Naive thymus-derived CD8-positive, alpha-beta T cell (primary cell): ENCODE measurements at places on chromosomes 11 and 22. TPM values are rescaled to one million over a fixed set of nuclear protein-coding genes. Genes with fewer than 3 reads are reported as not detected.

DNA sequence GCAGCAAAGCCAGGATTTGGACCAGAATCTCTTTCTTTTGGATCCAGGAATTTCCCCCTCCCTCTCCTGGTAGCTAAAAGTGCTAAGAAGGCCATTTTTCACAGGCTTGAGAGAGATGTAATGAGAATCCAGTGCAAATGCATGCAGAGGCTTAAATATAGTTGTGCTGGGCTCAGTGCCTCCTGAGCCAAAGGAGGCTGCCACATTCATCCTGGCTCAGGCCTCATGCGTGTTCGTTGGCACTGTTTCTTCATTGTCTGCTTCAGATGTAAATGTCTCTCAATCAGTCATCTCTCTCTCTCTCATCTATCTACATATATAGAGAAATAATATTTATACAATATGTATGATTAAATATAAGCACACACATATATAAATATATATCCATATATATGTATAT is 83.6 kb downstream of the INSC start:
- DNase-seq: no peak

- no peak for DNase-seq
Measured at GRCh38 chr22:46196278-46196677, 46.0 kb downstream of the PPARA start.

The VWA5A gene
- total RNA-seq: 7.9 TPM

DNA sequence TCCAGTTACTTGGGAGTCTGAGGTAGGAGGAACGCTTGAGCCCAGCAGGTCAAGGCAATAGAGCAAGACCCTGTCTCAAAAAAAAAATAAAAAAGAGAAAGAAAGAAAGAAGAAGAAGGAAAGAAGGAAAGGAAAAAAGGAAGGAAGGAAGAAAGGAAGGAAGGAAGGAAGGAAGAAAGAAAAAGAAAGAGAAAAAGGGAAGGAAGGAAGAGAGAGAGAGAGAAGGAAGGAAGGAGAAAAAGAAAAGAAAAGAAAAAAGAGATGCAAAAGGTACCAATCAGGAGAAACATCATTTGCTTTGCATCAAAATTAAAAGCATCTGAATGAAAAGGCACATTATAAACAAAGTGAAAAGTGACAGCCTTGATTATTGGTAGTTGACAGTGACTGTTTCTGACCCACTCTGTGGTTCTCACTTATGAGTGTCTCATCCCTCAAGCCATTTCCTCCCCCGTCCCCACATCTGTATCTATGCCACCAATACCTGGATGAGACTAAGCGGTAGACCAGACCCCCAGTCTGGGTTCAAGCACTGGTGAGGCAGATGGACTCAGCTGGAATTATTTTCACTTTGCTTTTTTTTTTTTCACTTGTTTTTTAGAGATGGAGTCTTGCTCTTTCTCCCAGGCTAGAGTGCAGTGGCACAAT is 33.0 kb upstream of the XBP1 start:
- DNase-seq: no peak

GRCh38 chr11:2265854-2266585 is 4.4 kb downstream of the ASCL2 start:
- no peak for DNase-seq

GRCh38 chr11:36432093-36432469 is 78.0 kb downstream of the TRAF6 start:
- no peak for DNase-seq

GRCh38 chr11:8356216-8356615 is 92.5 kb upstream of the LMO1 start:
- no peak for DNase-seq

GRCh38 chr11:62889484-62890437 is 9.1 kb downstream of the SLC3A2 start:
- DNase-seq: no peak

- peak; percentile 4 for DNase-seq
Measured at GRCh38 chr22:40855979-40856512, 393 bp downstream of the ST13 start.

The GALR3 gene
- total RNA-seq: not detected

GRCh38 chr11:70490208-70490607 is 91.9 kb downstream of the CTTN start:
- no peak for DNase-seq

The NFAM1 gene
- 0.25 TPM for total RNA-seq

The PRR5 gene
- 85.3 TPM for total RNA-seq

DNA sequence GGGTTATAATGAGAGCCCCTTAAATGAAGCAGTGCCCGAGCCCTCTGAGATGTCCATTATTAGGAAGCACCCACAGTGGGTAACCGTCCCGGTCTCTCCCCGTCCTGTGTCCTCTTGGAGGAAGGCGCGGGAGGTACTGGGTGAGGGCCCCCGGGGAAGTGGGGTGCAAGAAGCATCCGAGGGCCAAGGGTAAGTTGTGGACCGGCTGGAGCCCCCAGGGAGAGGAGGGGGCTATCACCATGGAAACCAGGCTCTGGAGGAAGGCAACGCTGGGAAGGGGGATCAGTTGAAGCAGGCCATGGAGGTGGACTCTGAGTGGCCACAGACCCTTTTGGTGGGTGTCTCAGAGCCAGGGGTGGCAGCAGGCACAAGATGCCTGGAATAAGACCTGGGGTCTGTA is 173.6 kb downstream of the ST3GAL4 start:
- DNase-seq: no peak

The RIMBP3B gene
- total RNA-seq: 2.4 TPM

The TCP11L1 gene
- 17.5 TPM for total RNA-seq

DNA sequence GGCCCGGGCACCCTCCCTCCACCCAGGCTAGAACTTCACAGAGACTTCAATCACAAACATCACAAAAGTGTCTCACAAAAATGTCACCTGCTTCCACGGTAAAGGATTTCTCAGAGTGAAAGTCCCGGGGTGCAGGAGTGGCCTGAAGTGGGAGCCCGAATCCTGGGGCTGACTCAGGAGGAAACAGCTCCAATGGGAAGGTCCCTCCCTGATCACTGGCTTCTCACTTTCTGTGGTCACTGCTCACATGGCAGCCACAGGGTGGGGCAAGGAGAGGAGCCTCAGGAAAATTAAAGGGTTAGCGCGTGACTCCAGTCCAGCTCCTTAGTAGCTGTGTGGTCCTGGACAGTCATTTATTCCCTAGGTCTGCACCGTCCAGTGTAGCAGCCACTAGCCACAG is 564.5 kb upstream of the B3GAT1 start:
- no peak for DNase-seq

DNA sequence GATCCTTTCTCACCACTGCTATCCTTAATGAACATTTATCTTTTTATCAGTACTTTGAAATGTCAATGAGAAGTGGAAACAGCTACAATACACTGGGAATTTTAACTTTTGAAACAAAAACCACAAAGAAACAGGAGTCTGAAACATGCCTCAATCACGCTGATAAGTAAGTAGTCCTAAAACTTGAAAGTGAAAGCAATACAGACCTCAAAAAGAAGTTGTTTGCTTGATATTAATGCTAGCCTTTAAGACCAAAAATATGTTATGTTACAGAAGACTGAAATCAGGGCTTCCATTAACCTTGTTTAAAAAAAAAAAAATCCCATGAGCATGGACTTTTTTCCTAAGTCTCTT is 21.3 kb downstream of the PHF21A start:
- no peak for DNase-seq

GRCh38 chr11:102499151-102499550 is 31.4 kb downstream of the MMP7 start:
- no peak for DNase-seq

- peak; percentile 87 for DNase-seq
Measured at GRCh38 chr11:11157185-11157584, 195.9 kb downstream of the CSNK2A3 start.

GRCh38 chr11:93225662-93226061 is 27.9 kb upstream of the SLC36A4 start:
- no peak for DNase-seq

The KRTAP5-7 gene
- total RNA-seq: 0.55 TPM

- no peak for DNase-seq
Measured at GRCh38 chr11:38100836-38101462, 1502.9 kb upstream of the RAG2 start.

DNA sequence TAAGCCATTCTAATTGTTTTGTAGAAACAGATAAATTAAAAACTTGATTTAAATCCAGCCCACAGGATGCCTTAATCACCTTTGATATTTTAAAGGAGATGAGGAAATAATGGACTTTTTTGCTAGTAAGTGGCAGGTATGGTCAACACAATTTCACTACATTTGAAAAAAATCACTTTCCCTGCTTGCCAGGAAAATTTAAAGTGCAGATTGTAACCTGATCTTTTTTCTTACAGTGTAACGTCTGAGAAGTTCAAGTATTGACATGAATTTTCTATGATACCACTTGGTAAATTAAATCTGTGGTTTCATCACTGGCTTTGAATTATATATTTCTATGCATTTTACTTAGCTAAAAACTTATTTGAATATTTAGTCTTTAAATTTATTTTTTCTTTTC is 65.3 kb downstream of the ARHGEF12 start:
- DNase-seq: no peak

DNA sequence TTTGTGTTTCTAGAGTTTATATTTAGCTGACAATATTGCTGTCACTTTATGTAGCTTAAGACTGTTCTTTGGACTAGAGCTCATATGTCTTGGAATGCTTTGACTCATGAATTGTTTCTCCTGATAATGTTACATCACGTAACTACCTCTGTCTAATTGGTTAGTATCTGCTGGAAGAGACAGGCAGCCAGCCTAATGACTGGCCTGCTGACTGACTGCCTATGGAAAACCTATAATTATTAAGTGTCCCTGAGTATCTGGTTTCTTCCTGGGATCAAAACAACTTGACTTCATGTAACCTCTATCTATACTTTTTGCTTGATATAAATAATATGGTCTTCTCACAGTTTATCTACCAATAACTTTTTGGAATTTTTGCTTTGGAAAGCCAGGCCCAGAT is 9.4 kb downstream of the SOX6 start:
- DNase-seq: no peak

- no peak for DNase-seq
Measured at GRCh38 chr22:31243339-31244045, 31.4 kb downstream of the LIMK2 start.

DNA sequence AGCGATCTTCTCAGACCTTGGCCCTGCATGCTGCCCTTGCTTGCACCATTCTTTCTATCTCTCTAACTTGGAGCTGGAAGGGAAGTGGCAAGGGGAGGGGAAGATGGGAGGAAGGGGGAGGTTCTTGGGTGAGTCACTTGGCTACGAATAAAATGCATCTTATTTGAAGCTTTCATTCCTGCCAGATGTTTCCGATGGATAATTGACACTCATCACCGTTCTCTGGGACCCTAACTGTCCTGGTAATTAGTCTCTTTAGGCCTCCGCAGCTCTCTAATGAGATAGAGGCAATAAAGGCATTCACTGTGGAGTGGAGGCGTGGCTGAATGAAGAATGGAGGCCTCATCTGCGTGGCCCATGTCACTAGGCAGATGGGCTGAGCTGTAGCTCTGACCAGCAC is 960.1 kb downstream of the NTM start:
- DNase-seq: no peak

GRCh38 chr11:235997-236773 is at the start of gene SIRT3:
Gene SIRT3 (minus strand): TSS chr11:236342. CDS start chr11:236328, 14 bp downstream.
- DNase-seq: peak; percentile 85

DNA sequence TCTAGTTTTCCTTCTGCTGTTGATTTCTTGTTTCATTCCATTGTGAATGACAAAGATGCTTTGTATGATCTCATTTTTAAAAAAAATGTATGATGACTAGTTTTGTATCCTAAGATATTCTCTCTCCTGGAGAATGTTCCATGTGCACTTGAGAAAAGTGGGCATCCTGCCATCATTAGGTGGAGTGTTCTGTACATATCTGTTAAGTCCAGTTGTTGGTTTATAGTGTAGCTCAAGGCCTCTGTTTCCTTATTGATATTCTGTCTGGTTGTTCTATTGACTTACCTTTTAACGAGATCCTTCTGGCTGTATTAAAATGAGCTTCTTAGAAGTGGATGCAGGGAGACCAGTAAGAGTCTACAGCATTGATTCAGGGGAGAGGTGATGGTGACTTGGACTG is 35.2 kb downstream of the SGSM1 start:
- DNase-seq: no peak

The GAL3ST1 gene
- total RNA-seq: 1.6 TPM

GRCh38 chr11:77981346-77981947 is 13.0 kb downstream of the INTS4 start:
- no peak for DNase-seq

The SF3B2 gene
- 197 TPM for total RNA-seq

DNA sequence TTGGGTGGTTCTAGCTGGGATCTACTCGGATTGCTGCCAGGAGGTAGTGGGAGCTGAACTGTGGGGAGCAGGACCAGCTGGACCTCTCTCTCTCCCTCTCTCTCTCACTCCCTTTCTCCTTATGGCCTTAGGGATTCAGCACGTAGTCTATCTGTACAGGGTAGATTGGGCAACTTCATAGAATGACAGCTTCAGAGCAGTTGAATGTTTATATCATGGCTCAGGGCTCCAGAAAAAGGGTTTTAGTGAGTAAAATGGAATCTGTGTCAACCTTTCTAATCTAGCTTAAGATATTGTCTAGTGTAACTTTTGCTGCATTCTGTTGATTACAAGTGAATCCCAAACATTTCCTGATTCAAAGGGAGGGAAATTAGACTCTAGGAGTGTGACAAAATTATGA is 127.7 kb upstream of the PDGFD start:
- no peak for DNase-seq

DNA sequence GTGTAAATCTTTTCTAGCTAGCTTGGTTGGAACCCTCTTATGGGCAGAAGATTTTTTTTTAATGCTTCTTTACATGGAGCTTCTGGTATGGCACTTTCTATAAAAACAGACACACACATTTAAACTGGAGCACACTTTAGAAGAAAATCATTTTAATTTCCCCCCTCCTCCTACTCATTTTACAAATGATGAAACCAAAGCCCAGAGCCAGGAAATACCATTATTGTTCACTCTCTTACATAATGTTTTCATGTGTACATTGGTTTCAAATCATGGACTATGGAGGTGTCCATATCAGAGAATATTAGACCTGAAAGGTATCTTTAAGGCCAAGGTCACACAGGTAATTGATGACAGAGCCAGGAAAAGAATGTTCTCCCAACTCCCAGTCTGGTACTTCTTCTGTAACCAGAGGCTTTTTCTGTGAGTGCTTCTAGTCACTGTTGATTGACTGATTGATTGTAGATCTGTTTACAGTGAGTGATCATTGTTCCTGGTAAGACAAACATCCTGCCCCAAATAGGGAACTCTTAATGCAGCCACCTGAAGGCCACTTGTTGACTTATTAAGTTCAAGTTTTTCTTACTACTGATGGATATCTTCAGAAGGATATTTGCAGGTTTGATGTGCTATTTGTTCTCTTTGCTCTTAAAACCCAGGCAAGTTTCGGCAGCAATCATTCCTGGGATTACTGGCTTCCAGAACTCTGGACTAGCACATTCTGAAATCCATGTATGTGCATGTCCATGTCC is 26.8 kb upstream of the ME3 start:
- no peak for DNase-seq

The SLC7A4 gene
- 1.3 TPM for total RNA-seq
